Fibroblast of lung (primary cell): ENCODE measurements at places on chromosomes 7 and 10. TPM values are rescaled to one million over a fixed set of nuclear protein-coding genes. Genes with fewer than 3 reads are reported as not detected.

The CRHR2 gene
- not detected in 2 replicates for total RNA-seq

The CYP2C19 gene
- total RNA-seq = not detected in 2 replicates

The MINDY3 gene
- total RNA-seq = 30.8 and 37.5 TPM in 2 replicates

The OR2A14 gene
- total RNA-seq = not detected in 2 replicates

The SDK1 gene
- total RNA-seq = 3.6 and 8.6 TPM in 2 replicates

The PON3 gene
- total RNA-seq = under 0.01 TPM in 2 replicates

The HGF gene
- 108 and 243 TPM in 2 replicates for total RNA-seq

The AOAH gene
- not detected in 2 replicates for total RNA-seq

The SYT15B gene
- not detected in 2 replicates for total RNA-seq

The LZTS2 gene
- total RNA-seq = 120 and 129 TPM in 2 replicates

The OLAH gene
- not detected in 2 replicates for total RNA-seq

The CCL24 gene
- not detected in 2 replicates for total RNA-seq

The LIPM gene
- total RNA-seq = not detected in 2 replicates

The SPDYE1 gene
- under 0.01 TPM in 1 of 2 replicates, not detected in the other for total RNA-seq

The EIF5AL1 gene
- 0.26 and 0.33 TPM in 2 replicates for total RNA-seq

The CALCR gene
- not detected in 2 replicates for total RNA-seq

GRCh38 chr7:2037301-2037807 lies 195.4 kb downstream of the MAD1L1 start:
- no peak for DNase-seq

GRCh38 chr10:93313798-93314197 lies 168.3 kb downstream of the MYOF start:
- DNase-seq = peak; percentile 26

- no peak for DNase-seq
Observed at GRCh38 chr7:154902600-154903082, 100.3 kb downstream of the PAXIP1 start.

- no peak for DNase-seq
Observed at GRCh38 chr10:77204171-77204570, 433.4 kb downstream of the KCNMA1 start.

DNA sequence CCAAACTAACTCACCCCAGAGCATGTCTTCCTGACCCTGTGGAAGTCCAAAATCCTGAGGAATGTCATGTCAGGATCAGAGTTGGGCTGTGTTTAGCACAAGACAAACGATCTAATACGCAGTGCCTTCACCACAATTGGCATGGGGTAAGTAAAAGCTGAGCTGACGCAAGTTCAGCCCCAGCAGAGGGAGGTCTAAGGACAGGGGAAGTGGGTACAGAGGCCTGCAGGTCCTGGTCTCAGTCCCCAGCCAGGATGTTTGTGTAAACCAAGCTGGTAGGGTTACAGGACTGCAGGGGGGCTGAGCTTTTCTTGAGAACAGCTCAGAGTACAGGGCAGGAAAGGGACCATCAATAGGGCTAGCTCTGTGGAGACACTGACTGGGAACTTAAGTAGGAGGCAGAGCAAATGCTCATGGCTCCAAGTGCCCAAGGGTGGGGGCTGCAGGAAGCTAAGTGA lies 5.3 kb upstream of the KCNIP2 start:
- peak; percentile 38 for DNase-seq

- DNase-seq = no peak
Observed at GRCh38 chr10:116164291-116164690, 108.7 kb downstream of the GFRA1 start.

DNA sequence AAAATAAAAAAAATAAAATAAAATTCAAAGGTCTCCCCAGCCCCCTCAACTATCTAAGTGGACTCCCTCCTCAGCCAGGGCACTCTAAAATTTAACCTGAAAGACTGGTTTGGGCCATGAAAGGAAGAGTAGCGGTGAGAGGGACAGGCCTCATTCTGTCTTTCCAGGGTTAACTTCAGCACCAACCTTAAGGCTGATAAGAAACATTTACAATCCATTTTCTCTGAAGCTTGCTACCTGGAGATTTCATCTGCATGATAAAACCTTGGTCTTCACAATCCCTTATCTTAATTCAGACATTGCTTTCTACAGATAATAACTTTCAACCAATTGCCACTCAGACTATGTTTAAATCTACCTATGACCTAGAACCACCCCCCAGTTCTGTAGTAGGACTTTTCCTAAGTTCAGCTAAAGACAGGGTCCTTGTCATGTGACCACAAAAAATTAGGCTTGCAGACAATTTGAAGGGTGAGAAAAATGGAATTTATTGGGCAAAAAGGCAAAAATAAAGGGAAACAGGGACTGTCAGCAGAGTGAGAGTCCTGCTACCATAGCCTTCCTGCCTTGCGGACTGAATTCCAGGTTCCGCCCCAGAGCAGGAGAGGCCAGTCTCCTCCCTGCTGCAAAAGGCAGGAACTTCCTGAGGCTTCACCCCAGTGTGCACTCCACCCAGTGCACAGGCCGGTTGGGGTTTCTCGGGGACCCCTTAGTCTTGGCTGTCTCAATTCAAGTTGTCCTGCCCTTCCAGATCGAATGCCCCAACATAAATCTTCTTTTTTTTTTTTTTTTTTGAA lies 26.0 kb downstream of the AGK start:
- DNase-seq = no peak

DNA sequence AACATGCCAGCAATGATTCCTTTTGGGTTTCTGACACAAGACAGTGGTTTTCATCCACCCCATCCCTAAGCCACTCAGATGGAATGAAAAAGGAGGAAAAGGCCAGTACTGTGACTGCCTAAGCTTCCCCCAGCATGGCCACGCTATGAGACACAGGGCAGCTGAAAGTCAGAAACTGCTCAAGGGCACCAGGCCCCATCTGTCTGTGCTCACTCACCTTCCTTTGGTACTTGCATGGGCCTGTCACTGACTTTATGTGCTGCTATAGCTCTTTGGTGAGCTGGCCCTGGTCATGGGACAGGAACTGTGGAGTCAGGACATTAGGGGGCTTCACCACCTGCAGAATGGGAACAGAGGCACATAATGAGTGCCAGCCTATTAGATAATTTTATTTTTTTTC lies 21.2 kb upstream of the ACSM6 start:
- DNase-seq = no peak

- no peak for DNase-seq
Observed at GRCh38 chr10:57142925-57143576, 782.0 kb upstream of the ZWINT start.

DNA sequence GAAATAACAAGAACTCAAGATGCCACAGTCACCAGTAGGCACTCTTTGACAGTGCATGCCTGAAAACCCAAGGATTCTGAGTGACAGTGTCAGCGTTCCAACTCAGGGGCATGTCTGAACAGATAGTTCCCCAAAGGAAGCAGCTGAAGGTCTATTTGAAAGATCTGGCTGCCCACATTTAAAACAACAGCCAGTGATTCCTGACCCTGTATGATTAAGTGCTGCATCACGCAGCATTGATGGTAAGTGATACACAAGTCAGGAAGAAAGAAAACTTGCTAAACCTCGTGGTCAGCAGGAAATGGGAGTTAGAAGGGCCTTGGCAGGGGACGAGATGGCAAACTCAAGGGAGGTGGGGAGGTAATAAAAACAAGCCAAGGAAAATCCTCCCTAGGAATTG lies 1013.1 kb downstream of the TYW1 start:
- peak; percentile 21 for DNase-seq

GRCh38 chr7:134546955-134547354 lies 2.0 kb upstream of the AKR1B15 start:
- no peak for DNase-seq

DNA sequence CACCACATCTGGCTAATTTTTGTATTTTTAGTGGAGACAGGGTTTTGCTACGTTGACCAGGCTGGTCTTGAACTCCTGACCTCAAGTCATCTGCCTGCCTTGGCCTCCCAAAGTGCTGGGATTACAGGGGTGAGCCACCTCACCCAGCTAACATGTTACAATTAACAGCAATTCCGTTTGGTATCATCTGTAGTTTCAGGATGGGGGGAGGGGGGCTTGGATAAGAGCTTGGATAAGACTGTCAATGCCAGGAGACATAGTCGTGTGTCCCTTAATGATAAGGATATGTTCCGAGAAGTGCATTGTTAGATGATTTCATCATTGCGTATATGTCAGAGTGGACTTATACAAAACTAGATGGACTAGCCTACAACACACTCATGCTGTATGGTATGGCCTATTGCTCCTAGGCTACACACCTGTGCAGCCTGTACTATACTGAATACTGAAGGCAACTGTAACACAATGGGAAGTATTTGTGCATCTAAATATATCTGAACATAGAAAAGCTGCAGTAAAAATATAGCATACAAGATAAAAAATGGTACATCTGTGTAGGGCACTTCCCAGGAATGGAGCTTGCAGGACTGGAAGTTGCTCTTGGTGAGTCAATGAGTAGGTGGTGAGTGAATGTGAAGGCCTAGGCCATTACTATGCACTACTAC lies 103.9 kb upstream of the TNS3 start:
- DNase-seq = no peak

DNA sequence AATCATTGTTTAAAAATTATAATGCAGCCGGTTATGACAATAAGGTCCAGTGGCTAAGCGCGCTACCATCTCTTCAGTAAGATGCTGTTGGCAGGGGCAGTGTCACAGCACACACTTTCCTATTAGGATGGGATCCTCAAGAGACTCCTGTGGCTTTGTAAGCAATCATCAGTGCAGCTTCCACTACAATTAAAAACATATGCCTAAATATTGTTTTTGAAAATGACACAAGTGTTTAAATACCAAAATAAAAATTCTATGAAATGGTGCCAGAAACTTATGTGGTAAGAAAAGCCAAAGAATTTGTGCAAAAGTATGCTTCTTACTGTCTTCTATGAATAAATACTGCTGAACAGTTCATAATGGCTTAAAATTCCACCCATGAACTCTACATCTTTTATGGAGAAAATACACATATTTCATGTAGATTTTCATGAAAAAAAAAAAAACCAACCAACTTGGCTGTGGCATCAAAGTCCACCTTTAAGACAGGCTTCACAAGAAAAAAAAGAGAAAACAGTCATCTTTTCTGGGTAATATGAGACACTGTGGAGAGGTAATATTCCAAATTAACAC lies 132.8 kb downstream of the SEMA3C start:
- peak; percentile 49 for DNase-seq

- peak; percentile 44 for DNase-seq
Observed at GRCh38 chr7:43565786-43566185, 17.1 kb upstream of the STK17A start.

- no peak for DNase-seq
Observed at GRCh38 chr7:29270594-29271318, 76.2 kb downstream of the CHN2 start.

DNA sequence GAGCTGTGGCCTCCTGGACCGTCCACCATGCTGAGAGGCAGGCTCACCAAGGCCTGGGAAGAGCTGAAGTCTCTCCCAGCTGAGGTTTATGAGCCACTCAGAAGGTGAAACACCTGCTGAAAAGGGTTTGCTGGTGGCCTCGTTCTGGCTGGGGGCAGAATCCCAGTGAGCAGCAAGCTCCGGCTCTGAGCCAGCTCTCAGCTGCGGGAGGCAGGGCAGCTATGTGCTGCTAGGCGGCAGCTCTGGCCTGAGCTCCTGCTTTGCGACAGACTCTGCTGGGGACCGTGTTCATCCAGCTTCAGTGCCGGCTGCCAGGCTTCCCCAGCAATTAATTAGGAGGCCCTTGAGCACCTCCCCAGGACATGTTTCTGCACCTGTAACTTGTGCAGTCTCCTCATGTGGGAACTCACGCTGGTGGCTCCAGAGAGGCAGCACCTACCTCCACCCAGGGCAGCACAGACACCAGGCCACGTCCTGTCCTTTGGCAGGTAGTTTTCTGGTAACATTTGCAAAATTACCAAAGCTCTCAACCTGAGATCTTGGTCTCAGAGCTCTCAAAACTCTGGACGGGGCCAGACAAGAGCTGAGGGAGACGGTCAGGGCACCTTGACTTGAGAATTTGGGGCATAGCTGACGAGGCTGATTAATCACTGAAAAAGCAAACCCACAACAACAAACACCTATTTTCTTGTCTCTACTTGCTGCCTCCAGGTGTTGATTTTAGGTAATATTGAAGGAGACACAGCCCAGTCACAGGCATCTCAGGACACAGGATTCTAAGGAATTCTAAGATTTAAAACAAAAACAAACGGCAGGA lies 185.0 kb downstream of the TCERG1L start:
- no peak for DNase-seq

DNA sequence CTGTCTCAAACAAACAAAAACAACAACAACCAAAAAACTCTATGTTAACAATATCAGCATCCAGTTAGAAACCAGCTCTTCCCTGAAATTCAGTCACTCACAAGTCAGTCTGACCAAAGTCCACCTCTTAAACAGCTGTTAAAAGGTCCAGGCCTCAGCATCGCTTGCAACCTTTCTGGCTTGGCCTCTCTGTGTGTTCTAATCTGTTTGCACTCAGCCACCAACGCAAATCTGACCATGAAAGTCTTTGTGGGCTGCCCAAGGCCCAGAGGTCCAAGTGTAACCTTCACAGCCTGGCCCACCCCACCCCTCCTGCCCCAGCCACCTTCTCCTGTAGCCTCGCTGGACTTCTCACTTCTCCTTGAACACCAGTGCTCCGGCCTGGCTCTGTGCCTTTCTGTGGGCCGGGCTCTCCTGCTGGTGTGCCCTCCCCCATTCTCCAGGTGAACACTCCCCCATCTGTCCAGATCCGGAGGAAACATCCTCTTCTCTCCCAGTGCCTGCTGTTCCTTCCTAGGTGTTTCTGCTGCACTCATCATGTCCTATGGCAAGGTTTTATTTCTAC lies 72.2 kb upstream of the EFCAB10 start:
- DNase-seq = no peak

DNA sequence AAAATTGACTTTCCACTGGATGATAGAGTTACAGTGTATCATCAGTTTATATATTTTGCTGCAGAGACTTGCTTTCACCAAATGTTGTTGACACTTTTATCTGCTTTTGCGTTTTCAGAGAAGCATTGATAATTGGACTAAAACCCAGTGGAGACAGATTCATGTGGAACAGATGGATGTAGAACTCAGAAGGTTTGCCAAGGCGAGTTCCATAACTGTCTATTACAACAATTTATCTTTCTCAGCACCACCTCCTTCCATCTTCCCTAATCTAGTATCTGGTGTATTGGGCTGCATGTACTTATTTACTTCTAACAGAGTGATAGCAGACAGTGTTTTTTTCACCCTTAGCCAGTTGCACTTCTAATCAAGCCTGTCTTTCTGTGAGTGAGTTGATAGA lies 73.3 kb downstream of the DNAH11 start:
- no peak for DNase-seq

DNA sequence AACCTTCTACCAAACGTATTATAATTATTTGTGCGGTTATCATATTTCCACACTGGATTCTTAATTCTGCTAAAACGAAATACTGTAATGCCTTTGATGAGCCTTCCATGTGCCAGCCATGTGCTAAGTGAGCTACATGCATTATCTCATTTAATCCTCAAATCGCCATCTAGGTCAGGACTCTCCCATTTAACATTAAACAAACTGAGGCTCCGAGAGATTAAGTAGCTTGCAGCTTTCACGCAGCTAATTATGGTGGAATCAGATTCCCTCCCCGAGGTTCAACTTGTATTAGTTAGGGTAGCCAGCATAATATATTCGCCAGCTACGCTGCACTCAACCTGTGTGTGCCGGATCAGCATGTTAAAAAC lies 798 bp upstream of the TSPAN33 start:
- no peak for DNase-seq

GRCh38 chr7:101919363-101920115 lies 102.1 kb downstream of the CUX1 start:
- no peak for DNase-seq
